ENCODE measurements at places on chromosomes 4 and X. TPM values are rescaled to one million over a fixed set of nuclear protein-coding genes. Genes with fewer than 3 reads are reported as not detected.

The PHOX2B gene
- not detected for polyA plus RNA-seq

The SULT1B1 gene
- not detected for polyA plus RNA-seq

The FHIP1A gene
- polyA plus RNA-seq = 0.01 TPM

The SPANXN4 gene
- polyA plus RNA-seq = not detected

DNA sequence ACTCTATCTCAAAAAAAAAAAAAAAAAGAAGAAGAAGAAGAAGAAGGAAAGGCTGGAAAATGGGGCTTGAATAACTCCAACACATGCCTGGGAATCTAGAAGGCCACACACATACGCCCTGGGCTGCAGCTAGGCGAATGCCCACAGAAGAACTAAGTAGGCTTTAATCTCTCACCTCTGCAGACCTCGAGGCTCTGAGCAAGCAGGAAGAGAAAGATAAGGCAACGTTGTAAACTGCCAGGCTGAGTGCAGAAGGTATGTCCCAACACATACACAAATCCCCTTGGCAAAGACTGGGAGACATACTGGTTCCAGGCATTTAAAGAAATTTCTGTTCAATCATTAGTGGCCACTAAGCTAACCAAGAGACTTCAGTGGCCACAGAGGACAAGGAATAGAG, 18.4 kb downstream of the SLC38A5 start:
- no peak for DNase-seq

GRCh38 chr4:109233570-109233969, 68.9 kb downstream of the COL25A1 start:
- no peak for DNase-seq

- no peak for DNase-seq
Observed at GRCh38 chrX:291411-291901, 10.3 kb downstream of the PLCXD1 start.

DNA sequence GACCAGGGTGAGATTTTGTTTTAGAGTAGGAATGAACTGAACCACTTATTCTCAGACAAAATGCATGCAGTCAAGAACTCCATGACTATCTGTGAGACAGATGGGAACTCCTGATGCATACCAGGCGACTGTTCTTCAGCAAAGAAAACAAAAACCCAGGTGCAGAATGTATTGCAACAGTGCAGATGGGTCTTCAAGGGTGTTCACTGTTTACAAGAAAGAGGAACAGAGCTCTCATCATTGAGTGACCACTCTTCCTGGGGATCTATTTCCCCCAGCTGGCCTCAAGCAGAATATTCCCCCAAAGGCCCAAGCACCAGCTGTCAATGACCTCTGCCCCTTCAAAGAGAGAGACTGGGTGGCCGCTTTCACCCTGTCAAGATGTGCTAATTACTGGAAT, 39.7 kb upstream of the BMP3 start:
- no peak for DNase-seq

- no peak for DNase-seq
Observed at GRCh38 chr4:45121426-45121975, 395.1 kb upstream of the GNPDA2 start.

GRCh38 chr4:132540797-132541196, 608.3 kb upstream of the PCDH10 start:
- no peak for DNase-seq

GRCh38 chrX:17086317-17086716, 139.9 kb downstream of the REPS2 start:
- no peak for DNase-seq

DNA sequence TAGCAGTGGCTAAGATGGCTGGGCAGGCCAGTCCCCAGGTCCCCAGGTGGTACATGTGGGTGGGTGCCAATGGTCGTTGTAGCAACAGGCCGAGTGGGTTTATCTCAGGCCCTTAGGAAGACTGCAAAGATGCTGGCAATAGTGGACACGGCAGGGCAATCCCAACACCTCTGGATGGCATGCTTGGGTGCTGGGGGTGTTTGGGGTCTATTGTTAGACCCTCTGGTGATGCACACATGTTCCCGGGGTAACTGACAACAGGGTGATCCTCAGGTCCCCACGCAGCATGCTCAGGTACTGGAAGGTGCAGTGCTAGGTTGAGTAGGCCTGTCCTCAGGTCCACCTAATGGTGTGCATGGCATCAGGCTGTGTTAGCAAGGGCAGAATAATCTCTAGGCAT, 267.5 kb downstream of the ANKRD50 start:
- no peak for DNase-seq

- peak; percentile 70 for DNase-seq
Observed at GRCh38 chr4:174714393-174715211, 114.4 kb downstream of the GLRA3 start.
